ENCODE measurements at places on chromosomes 3 and 15.

DNA sequence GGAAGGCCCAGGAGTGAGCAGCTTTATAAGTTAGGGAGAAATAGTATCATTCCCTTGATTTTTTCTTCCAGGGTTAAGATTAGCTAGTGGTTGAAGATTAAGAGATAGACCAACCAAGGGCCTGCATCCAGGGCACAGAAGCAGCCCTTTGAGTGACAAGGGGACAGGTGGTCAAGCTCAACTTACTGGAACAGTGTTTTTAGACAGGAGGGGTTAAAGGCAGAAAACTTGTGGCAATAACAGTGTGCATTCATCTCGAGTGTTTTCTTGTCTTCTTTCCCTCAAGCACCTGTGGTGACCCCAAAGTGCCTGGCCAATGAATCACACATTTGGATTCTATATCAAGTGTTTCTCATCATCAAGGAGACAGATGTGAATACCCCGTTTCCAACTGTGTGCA, 267.5 kb downstream of the PDCD6IP start:
- DNase-seq: no peak

DNA sequence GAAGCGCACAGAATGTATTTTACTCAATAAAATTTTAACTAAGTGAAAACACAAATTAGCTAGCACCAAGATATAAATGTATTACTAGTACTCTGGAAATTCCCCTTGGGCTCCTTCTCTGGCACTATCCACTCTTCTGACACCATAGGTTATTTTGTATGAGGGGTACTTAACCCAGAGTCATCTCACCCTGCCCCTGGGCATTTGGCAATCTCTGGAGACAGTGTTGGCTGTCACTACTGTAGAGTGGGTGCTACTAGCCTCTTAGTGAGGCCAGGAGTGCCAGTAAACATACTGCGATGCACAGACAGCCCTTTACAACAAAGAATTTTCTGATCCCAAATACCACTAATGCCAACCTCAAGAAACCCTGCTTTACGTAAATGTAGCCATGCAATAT, 246.3 kb upstream of the KBTBD8 start:
- no peak for DNase-seq

- no peak for DNase-seq
Observed at GRCh38 chr3:112739252-112739965, 98.5 kb upstream of the CCDC80 start.

GRCh38 chr3:69085168-69085832, 563 bp downstream of the ARL6IP5 start:
- no peak for DNase-seq

GRCh38 chr3:111738238-111738637, 120.8 kb upstream of the PHLDB2 start:
- DNase-seq: no peak

DNA sequence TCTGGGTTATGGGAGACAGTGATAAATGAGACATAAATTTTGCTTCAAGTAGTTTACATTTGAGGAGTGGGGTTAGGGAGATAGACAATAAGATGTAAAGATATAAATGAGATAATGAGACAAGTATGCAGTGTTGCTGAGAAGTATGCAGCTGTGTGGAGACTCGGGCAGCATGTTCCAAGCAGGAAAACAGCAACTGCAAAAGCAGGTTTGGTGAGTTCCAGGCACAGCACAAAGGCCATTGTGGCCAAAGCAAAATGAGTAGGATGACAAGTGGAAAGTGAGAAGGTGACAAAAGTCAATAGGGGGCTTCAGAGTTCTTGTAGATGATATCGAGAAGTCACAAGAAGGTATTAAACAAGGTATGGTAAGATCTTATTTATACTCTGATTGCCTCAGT, 259.1 kb upstream of the PEX5L start:
- DNase-seq: no peak

DNA sequence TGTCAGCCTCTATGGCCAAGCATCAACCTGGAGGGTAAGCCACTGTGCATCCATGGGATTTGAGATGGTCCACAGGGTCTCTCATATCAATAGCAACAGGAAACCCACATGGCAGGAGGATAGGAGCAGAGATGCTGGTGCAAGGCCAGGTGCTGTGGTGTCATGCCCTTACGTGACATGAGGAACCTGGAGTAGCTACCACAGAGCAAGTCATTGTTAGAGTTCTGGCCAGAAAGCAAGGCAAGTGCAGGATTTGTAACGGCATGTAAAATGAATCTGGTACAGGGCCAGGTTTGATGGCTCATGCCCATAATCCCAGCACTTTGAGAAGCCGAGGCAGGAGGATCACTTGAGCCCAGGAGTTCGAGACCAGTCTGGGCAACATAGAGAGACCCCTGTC, 14.8 kb upstream of the ZNF774 start:
- DNase-seq: no peak
